ENCODE measurements at places on chromosomes 5 and 9.

DNA sequence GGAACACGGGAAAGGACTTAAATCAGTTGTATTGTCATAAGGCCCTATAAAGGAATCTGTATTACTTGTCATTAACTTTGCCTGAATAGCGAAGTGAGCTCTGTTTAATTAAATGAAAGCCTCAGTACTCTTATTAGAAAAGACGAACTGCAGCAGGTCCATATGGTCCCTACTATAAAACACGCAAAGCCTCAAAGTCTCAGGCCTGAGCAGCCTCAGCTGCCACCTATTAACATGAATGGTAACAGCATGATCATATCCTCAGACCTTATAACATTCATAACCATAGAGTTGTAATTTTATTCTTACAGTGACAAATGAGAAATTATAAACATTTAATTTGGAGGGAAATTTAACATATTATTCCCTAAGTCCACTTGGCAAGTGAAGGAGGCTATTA lies 1113.7 kb upstream of the WWC1 start:
- no peak for DNase-seq

DNA sequence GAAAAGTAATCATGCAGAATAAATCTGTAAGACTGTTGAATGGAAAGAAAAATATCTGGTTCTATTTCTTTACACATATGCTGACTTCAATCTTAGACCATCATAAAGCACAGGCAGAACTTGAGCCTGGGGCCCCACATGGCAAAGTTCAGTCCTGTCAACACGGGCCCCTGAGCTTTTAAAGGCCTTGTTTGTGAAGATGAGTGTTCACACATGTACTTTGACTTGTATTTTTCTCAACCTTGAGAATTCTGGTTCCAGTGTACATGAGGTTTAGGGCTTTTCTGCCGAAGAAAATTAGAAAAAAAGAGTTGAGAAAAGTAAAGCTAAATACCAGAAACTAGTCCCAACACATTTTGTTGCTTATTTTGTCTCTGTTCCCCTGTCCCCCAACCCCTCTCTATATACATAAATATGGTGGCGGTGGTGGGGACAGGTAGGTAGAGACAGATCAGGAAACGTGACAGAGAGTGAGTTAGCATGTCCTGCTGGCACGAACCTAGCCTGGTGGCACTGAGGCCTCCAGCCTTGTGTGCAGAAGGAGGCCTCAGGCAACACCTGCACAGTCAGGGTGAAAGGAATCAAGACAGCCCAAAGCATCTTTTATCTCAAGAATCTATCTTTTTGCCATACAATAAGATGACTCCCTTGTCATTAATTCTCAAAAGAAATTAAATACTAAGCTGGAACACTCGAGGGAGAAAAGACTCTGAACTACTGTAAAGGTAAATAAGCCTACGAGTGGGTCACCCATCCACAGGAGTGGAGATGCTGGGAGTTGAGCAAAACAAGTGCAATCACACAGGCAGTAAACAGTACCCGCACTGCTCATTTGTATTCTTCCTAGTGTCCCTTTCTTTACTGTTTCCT lies 22.9 kb downstream of the LIFR start:
- DNase-seq, result peak; percentile 33

DNA sequence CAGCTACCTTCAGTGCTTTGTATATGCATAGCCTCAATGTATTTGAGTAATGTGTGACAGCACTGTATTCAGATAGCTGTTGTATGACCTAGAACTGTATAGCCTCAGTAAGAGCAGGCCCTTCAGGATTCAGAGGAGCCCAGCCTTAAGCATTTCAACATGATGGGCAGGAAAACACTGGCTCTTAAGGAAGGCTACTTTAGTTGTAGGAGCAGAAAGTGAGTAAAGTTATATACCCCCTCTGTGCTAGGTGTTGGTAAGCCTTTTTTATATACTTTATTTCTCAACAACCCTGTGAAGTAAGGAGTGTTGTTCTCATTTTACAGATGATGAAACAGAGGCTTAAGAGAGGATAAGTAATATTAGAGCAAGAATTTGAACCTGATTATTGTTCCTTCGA lies 1.5 kb upstream of the GPR21 start:
- DNase-seq, result no peak

GRCh38 chr5:72283358-72283757 lies 36.7 kb downstream of the MRPS27 start:
- DNase-seq, result no peak

- no peak for DNase-seq
Measured at GRCh38 chr5:97163360-97163764, 19.7 kb downstream of the RIOK2 start.
